Kasumi-1 (cell line): ENCODE measurements at places on chromosomes 5 and 9.
A peak's percentile ranks its signal among the peaks of the same experiment; 100 is the strongest.

GRCh38 chr9:72149231-72149975 lies at the start of gene GDA:
Gene GDA, plus strand, starts transcription at chr9:72149440. Its CDS starts 120 bp downstream, at chr9:72149560.
- DNase-seq: no peak

DNA sequence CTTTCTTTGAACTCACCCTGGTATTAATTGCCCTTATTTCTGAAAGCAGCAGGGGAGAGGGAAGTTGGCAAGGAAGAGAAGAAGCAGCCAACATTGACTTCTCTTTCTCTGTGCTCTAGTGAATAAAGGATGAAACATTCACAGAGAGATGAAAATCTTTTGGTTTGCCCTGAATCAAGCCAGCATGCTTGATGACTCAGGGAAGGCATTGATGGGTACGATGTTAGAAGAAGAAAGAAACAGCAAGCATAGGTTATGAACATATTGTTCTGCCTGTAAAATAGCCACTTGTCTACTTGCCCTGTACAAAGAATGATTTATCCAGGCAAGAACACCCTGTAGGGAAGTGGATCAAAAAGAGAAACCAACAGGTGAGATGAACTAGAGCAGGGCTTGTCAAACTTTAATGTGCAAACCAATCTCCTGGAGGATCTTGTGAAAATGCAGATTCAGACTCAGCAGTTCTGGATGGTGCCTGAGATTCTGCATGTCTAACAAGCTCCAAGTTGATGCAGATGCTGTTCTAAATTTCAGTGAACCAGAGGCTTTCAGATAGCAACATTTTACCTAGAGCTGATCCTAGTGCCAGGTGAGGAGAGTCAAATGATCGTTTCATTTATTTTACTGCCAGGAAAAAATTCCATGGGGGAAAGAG lies 586.6 kb upstream of the TLE4 start:
- no peak for DNase-seq

- no peak for DNase-seq
Measured at GRCh38 chr9:93193388-93194220, 9.7 kb downstream of the WNK2 start.

DNA sequence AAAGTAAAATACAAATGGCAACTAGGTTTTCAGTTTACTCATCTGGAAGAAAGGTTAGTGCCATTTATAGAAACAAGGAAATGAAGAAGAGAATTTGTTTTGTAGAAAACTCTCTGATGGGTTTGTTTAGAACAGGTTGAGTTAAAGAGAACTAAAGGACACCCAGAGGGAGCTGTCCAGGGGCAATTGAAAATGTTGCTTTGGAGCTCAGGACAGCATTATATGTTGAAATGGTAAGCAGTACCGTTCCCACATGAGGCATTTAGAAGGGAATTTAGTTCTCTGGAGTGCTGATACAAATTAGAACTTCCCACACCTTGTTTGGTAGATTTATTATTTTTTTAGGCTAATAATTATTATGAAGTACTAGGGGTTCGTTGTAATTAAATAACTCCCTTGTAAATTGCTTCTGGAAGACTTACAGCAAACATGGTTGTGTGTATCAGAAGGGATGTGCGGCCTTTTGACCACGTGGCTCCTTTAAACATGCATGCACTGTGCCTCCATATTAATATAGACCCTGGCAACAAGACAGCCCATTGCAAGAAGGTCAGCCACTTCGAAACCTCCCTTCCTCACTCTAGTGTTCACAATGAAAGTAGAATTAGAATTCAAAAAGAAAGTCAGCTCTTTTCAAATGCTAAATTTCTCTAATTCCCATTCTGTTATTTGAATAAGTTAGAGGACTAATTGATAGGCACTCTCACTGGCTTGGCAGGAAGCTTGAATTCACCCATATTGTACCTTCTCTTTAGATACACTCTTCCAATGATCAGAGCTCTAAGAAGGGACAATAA lies 71.7 kb downstream of the ZNF462 start:
- no peak for DNase-seq

DNA sequence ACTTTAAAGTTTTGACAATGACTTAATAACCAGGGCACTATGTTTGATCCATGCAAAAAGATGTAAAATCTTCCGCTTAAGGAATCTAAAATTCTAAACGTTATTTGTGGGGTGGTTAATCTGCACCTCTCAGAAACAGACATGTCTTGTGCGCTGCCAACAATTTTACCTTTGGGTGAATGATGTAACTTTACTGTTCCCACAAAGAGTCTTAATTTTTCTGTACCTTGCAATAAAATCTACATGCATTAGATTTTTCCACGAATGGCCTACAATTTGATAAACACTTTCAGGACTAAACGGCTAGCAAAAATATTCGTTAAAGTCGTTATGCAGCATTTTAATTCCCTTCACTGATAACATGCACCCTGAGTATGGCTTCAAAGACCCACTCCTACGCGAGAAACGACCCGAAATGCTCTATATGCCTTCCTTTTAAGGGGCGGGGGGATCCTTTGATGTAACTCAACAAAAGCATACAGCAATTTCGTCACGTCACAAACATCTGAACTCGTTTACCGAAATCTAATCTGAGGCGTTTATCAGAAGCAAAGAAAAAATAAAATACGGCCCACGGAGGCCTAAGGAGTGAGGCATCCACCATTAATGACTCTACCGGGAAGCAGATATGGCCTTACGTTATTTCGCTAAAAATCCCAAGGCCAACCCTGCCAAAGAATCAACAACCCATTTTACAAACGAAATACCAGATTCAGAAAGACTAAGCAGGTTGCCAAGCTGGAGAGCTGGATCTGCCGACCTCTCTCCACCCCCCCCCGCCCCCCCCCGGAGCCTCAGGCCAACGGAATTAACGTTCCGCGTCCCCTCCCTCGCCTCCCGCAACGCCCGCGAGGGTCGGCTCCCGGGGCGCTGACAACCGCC lies 621 bp downstream of the AK6 start:
- peak; percentile 47 for DNase-seq

GRCh38 chr9:137924169-137924568 lies 46.6 kb downstream of the CACNA1B start:
- DNase-seq: no peak

GRCh38 chr5:151912360-151912759 lies 12.3 kb downstream of the GLRA1 start:
- no peak for DNase-seq

DNA sequence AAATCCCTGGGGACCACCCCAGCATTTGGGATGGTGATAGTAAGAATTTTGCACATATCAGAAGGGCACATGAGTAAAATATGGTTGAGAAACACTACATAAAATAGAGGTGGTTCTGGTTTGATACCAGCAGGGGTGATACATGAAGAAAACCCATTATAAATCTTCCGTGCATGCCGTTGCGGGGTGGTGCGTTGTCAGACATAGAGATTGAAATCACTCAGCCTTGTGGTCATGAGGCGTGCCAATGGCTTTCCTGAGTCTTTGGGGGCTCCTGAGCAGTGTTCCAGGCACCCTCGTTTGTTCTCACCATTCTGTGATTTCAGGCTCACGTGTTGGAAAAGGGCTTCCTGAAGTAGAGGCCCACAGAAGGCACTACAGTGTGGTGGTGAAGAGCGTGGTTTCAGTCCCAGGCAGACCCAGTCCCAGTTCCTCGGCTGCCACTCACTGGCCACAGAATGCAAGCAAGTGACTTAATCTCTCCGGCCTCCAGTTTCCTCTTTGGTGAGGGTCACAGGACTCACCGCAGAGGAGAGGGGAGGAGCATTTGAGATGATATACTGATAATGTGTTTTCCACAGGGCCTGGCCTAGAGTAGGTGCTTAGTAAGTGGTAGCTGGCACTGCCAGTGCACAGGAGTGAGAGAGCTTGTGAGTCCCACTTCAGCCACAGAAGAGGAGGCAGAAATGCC lies 20.5 kb upstream of the GLRX start:
- DNase-seq: peak; percentile 93

DNA sequence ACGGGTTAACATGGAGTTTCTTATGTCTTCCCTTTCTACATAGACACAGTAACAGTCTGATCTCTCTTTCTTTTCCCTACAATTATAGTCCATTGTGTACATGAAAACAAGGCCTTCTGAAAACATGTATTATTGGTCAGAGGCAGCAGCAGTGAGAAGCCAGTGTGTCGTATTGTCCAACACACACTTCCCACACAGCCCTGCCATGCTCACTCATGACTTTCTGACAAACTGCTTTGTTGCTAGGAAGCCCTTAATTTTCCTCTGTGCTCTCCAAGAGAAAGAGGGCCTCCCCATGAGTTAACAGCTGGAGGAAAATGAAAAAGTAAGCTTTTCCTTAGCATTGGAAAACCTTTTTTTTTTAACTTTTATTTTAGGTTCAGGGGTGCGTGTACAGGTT lies 56.4 kb upstream of the N4BP3 start:
- no peak for DNase-seq

GRCh38 chr5:176133289-176133870 lies 104.8 kb upstream of the SIMC1 start:
- DNase-seq: no peak

DNA sequence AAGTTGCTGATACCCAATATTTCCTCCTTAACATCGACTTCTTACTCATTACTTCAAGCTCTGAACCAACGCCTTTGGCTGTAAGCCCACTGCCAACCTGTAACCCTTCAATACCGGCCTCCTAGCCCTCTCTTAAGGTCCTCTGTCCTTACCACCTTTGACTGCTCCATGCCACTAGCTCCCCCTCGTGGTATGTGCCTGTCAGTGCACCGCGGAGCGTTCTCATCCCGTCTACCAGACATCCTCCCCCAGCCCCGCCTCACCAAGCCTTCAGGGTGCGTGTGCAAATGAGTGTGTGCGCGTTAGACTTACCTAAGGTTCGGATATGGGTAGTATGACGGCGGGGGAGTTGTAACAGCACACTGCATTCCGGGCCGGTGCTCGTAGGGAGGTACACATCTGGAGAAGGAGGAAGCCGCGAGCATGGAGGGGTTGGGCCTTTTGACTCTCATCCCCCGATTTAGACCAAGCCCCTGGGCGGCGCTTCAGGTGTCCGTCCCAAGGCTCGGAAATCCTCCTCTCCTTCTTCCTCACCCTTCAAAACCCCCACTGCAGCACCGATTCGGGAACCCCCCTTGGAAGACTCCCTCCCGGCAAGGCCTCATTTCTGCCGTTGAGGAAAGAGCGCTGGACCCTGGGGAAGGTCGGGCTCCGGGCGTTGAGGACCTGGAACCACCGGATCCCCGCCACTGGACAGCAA lies 2.8 kb upstream of the MYORG start:
- DNase-seq: peak; percentile 92

DNA sequence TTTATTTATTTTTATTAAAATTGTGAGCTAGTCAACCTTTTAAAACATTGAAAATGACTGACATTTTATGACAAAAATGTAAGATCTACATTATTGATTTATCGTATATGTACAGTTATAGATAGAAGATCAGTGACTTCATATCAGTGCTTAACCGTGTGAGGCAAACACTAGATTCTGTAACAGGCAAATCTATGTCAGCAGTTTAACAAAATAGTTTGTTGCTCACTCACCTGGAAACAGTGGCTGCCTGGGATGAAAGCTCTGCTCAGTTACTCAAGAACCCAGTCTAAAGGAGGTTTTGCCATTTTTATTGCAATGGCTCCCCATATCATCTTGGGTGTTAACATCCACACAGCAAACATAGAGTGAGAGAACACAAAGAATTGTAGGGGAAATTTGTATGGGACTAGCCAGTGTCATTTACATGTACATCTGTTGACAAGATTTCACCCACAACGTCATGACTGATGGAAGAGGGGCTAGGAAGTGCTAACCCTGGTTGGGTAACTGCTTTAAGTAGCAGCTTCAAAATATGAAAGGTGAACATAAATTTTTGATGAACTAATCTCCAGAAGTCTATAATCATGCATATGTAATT lies 49.0 kb downstream of the SGCD start:
- no peak for DNase-seq

DNA sequence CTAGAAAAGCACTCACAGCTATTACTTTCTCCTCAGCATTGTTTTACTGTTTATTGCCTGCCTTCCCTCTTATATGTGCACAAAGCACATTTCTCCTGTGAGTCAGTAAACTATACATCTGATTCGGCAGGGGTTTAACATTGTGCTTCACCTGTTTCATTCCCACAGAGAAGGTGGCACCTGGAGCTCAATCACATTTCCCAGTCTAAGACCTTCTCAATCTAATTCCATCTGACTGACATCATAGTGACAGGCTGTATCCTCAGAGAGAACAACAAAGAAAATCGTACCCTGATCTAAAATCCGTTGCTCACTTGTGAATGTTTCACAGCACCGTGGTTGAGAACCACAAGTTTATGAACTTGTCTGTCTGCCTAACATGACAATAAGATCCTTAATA lies 92.4 kb upstream of the CAST start:
- DNase-seq: no peak

- no peak for DNase-seq
Measured at GRCh38 chr5:150561192-150561512, 53.2 kb downstream of the NDST1 start.

- DNase-seq: no peak
Measured at GRCh38 chr9:137685741-137686420, 67.1 kb downstream of the EHMT1 start.

- DNase-seq: no peak
Measured at GRCh38 chr5:178984145-178985072, 10.7 kb downstream of the GRM6 start.

DNA sequence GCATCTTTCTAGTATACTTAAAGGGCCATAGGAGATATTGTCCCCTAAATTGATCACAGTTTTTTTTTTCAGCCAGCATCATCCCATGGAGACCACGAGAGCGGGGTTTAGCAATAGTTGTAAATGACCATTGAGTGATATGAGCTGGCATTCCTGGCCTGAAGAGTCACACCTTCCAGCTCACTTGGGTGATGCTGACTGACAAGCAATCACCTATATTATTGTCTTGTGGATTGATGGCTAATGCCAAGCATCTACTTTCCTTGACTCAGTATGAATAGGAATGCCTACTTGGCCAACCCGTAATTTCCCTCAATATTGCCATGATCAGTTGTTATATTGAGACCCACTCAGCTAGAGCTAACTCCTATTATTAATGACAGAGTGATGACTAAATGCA lies 70.5 kb downstream of the ADAMTSL1 start:
- DNase-seq: no peak

GRCh38 chr9:116749176-116749575 lies 62.1 kb downstream of the TRIM32 start:
- no peak for DNase-seq

DNA sequence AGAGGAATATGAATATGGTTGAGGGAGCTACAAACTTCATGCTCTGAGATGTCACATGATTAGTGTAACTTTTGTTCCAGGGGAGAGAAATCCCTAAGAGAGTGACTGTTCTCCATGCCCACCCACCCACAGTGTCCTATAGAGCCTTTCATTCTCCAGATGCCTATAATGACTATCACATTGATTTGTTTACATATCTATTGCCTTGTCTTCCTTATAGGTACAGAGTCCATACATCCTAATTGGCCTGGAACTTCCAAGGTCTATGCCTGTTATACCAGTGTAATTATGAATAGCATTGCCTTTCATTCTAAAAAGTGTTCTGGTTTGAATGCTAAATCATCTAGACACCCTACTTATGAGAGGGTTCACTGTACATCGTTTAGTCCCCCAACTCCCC lies 475.4 kb downstream of the RAB3C start:
- no peak for DNase-seq

- no peak for DNase-seq
Measured at GRCh38 chr9:133487331-133487725, 8.4 kb upstream of the SLC2A6 start.
